ENCODE measurements at places on chromosomes 5 and 9.

- no peak for DNase-seq
Measured at GRCh38 chr5:152270096-152270495, 135.0 kb downstream of the NMUR2 start.

DNA sequence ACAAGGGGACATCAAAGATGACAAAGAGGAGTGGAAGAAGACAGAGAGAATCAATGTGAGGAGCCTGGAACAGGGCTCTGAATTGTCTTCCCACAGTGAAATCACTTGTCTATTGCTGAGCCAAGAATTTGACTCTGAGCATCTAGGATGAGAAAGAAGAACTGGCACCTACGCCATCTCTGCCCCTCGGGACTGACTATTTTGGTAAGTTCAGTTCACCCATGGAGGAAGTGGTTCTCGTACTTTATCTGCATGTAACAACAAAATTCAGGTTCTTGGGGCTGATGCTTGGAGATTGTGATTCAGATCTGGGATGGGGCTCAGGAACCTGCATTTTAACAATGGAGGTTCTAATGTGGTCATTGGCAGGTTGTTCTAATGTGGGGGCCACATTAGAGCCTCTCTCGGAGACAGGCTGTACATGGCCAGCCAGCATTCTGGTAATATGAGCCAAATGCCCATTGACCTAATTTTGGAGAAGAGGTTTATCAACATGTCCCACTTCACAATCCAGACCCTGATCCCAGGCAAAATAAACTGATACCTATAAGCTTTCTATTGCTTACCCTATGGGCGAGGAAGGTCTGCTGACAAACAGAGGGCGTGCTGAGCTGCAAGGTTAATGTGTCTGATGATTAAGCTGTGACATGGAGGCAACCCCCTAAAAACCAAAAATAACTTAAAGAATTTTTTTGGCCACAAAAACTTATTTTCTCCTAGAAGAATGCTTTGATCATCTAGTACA, 2.7 kb upstream of the IL12B start:
- no peak for DNase-seq

- no peak for DNase-seq
Measured at GRCh38 chr5:84202136-84202535, 182.5 kb downstream of the EDIL3 start.

DNA sequence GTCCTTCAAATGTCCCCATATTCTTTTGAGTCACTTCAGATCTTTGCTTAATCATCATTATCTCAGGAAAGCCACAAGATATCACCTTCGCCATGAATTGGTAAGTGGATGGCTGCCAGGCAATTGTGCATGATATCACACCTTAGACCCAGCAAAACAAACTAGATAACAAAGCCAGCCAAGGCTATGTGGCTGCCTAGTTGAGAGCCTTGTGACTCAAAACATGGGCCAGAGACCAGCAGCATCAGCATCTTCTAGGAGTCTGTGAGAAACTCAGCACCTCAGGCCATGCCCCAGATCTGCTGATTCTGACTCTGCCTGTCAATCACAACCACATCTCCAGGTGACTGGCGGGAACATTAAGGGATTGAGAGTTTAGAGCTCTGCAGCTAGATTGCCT, 82.8 kb downstream of the SLIT3 start:
- DNase-seq, result no peak

GRCh38 chr5:57791875-57792274, 309.3 kb upstream of the ACTBL2 start:
- no peak for DNase-seq

DNA sequence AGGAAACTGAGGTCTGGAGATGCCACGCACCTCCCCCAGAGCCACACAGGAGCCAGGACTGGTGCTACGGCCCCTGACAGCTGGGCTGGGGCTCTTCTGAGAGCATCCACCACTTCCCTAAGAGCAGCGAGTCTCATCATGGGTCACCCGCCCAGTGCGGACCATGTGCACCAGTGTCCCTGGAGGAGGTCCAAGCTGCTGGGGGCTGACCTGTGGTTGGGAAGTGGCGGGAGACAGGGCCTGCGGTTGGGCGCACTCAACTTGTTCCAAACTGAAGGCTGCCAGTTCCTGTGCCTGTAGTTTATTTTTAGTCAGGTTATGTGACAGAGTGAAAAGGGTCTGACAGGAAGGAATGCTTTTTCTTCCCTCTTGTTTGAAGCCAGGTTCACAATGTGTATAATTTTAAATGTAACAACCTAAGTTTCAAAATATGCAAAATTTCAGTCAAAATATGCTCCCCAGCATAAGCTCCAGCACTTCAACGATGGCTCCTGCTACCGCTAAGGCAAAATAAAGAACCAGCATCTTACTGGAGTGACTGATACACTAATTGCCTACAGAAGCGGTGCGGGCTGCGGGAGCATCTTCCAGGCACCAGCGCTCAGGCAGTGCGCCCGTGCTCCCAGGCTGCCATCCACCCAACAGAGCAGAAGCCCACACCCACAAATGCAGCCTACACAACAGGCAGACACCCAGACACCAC, 14.8 kb downstream of the BARHL1 start:
- DNase-seq, result no peak

DNA sequence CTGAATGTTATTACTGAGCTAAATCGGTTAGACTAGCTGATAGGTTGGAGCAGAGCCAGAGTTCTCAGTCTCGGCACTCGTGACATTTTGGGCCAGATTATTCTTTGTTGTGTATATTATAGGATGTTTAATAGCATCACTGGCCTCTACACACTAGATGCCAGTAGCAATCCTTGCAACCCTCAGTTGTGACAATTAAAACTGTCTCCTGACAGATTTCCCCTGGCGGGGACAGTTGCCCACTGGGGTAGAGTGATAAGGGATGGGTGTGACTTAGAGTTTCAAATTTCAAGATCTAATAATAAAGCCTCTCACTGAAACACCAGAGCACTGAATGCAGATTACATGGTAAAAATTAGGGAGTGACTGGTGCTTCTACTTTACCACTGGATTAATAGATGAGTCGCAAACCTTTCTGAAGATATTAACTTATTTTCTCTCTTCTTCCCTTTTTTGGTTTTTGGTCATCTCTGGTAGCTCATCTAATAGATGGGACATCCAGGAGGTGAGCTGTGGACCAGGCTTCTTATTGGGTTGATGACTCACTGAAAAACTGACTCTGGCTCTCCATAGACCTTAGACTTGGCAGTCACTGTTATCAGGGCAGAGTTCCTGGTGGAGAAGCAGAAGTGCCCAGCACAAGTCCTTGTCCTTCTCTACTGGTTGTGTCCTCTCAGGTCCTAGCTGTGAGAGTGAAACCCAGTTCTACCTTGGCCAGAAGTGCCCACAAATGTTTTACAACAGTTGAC, 150.3 kb downstream of the UNC13B start:
- no peak for DNase-seq

DNA sequence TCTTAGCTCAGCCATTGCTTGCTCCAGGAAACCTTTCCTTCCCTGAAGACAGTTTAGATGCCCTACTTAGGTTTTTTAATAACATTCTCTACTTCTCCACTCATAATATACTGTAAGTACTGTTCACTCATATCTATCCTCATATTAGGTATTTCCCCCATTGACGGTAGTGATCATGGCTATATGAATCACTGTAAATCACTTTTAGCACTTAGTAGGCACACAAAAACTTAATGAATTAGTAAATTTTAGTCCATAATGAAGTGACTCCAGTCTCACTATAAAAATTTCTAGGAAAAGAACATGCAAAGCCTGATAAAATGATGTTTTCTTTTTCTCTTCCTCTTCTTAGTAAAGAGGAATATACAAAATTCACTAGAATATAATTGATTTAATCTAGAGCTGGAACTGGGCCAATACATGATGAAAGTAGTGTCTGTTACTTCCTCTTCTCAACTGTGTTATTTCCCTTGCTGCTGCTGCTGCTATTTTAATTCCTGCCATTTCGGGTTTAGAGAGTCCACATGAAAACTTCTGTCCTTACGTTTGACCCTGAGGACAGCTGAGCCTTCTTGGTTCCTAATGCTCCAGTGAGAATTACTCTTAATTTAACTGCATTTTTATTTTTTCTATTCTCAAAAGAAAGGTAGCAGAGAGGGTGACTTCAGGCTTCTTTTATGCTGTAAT, 73.5 kb downstream of the LNPEP start:
- DNase-seq, result no peak

GRCh38 chr5:126395605-126396004, 27.6 kb upstream of the GRAMD2B start:
- no peak for DNase-seq

GRCh38 chr9:92385477-92385876, 18.9 kb downstream of the OGN start:
- DNase-seq, result no peak

GRCh38 chr9:117303643-117304230, 111.1 kb downstream of the ASTN2 start:
- DNase-seq, result no peak

DNA sequence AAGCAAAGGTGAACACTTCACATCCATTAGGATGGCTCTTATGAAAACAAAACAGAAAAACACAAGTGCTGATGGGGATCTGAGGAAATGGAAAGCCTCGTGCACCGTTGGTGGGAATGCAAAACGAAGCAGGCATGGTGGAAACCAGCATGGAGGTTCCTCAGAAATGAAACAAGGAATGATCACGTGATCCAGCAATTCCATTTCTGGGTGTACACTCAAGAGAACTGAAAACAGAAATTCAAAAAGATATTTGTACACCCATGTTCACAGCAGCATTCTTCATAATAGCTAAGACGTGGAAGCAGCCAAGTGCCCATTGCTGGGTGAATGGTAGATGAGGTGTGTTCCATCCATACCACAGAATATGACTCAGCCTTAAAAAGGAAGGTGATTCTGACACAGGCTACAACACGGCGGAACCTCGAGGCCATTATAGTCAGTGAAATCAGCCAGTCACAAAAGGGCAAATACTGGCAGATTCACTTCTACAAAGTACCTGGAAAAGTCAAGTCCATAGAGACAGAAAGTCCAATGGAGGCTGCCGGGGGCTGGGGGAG, 87.2 kb upstream of the RAPGEF1 start:
- DNase-seq, result no peak

DNA sequence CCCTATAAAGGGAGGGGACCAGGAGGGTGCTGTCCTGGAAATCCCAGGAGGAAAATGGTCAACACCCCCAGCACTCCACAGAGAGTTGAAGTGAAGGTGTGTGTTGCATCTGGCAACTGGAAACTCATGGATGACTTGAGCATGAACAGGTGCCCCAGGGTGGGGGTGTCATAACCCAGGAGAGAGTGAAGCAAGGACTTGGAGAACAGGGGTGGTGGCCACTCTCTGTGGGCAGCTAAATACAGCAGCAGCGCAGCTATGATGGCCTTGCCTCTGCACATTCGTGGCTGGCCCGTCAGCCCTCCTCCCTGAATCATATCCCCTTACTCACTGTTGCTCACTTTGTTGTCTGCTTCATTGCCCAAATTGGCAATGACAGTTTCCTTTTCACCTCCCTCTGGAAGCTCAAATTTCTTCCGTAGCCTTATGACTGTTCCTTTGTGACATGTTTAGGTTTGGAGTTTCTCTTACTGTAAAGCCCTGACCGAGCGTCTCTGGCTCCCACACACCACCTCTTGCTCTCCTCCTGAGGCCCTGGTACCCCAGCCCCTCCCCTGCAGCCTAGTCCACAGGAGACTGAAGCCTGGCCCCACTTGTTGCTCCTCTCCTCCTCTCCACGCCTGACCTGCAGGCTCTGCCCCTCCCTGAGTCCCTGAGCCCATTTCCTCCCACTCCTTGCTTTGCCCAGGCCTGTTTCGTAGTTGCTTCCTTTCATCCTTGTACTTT, 185.8 kb downstream of the CD180 start:
- DNase-seq, result no peak

DNA sequence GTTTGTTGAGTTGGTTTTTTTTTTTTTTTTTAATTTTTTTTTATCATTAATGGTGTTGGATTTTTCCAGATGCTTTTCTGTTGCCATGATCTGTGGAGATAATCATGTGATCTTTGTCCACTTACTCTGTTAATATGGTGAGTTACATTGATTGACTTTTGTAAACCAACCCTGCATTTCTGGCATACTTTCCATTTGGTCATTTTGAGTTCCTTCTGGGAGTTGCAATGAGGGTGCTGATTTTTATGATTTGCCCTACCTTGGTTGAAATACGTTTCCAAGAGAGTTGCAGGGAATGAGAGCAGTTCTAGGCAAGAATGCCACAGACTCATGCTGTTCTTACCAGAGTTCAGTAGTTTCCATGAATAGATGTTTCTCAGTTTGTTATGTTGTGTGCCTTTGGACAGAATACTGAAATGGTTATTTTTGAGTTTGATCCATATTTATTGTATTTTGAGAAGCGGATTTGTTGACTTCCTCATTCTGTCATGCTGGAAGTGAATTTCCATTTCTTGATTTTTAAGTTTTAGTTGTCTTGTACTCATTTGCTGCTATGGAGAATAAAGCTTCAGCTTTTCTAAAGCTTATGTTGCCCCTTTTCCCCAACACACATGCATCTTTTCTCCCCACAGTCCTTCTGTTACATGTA, 69.0 kb downstream of the SCAMP1 start:
- no peak for DNase-seq

GRCh38 chr5:160419458-160420330, 813 bp upstream of the SLU7 start:
- no peak for DNase-seq

- DNase-seq, result no peak
Measured at GRCh38 chr9:4553951-4554381, 63.7 kb downstream of the SLC1A1 start.

DNA sequence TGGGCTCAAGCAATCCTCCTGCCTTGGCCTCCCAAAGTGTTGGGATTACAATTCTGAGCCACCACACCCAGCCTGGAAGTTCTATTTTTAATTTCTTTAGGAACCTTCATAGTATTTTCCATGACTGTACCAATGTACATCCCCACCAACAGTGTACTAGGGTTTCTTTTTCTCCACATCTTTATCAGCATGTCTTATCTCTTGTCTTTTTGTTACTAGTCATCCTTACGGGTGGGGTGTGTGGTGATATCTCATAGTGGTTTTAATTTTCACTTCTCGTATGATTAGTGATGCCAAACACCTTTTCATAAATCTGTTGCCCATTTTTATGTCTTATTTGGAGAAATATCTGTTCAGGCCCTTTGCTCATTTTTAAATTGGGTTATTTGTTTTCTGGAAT, 123.0 kb upstream of the MEF2C start:
- no peak for DNase-seq

GRCh38 chr5:65970481-65971367, 44.3 kb downstream of the ERBIN start:
- no peak for DNase-seq

DNA sequence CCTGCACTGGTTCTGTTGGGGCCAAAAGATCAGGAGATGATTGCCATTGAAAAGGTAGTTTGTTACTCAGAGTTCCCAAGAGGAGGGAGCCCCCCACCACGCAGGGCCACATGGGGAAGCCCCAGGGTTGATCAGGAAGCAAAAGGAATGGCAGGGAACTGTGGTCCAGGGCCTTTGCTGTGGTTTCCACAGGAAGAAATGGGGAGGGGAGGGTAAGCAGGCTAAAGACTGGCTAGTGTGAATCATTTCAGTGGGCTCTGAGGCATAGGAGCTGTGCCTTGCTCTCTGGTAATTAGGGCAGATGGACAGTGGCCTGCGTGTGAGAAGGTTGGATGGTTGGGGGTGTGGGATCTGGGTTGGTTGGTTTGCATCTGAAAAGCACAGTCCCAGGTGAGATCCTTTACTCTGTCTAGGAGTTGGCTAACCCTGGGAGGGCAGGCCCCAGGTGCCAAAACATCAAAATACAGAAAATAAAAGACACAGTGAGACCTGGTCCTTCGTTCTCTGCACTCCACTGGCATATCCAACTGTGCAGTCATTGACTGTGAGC, 66.1 kb downstream of the PTPDC1 start:
- DNase-seq, result no peak

GRCh38 chr9:98215821-98216220, 23.4 kb upstream of the CORO2A start:
- DNase-seq, result no peak
